ENCODE measurements at places on chromosomes 4 and X. TPM values are rescaled to one million over a fixed set of nuclear protein-coding genes. Genes with fewer than 3 reads are reported as not detected.

DNA sequence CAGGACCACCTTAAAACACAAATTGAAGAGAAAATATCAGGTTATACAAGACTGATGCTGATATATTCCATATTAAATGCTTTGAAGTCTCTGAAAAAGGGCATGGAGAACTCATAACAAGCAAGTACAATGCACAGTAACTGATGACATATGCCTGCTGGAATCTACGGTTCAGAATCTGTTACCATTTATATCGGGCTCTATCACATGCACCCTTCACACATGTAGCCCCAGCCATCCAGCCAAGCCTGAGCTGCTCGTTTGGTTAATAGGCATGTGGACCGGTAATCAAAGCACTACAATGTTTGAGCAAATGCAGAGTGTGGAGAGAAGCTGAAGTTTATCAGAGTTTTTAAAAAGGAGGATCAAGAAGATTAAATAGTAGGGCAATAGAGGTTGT, 11.8 kb downstream of the COMMD8 start:
- H3K36me3 ChIP-seq: peaks cover 2% of the 10 kb centered on the region
- no peak overlapping the region for H3K27ac ChIP-seq
- no peaks in the 10 kb centered on the region for H3K4me1 ChIP-seq
- H3K4me3 ChIP-seq: no peak overlapping the region
- H3K27me3 ChIP-seq: no peaks in the 10 kb centered on the region

DNA sequence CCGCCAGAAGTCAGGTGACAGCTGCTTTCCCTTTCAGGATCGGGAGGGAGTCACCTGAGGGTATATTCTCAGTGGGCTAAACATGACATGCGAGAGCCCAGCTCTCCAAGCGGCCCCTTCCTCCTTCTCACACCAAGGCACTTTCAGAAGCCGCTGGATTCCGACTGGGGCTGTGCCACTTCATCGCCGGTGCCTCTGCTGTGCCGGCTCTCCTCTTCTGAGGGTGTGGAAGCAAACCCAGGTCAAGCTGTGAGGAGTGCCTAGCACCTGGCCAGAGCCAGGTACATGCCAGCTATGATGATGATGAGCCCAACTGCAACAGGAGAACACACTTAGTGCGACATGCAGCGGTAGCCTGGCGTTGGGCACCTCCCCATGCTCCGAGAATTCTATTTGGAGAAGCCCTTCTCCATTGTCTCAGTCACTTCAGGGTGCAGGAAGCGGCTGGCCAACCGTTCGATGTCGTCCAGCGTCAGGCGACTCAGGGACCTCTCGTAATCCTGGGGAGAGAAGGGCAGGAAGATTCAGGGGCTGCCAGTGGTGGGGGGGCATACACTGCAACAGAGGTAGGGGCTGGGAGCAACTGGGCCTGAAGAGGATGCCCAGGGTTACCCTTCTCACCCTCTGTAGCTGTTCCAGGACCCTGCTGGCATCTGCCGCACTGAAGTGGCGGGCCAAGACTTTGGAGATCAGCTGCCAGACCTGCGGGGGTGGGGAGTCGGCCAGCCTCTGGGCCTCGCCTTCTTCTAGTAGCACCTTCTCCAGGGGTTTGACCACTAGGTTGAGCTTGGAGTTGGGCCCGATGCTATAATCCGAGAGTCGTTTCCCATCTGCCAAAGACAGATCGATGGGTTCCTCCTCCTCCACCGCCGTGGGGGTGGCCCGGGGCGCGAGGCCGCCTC, 1.0 kb downstream of the UBL4A start:
- DNase-seq: no peak
- H3K27me3 ChIP-seq: no peaks in the 10 kb centered on the region
- H3K27ac ChIP-seq: no peak overlapping the region
- peaks cover 15% of the 10 kb centered on the region for H3K36me3 ChIP-seq

- H3K36me3 ChIP-seq: no peaks in the 10 kb centered on the region
- H3K4me1 ChIP-seq: peaks cover 23% of the 10 kb centered on the region
- no peak for DNase-seq
Measured at GRCh38 chrX:150546711-150547153, 21.7 kb upstream of the MTM1 start.

The ITGB1BP2 gene
- 105 TPM for polyA plus RNA-seq

DNA sequence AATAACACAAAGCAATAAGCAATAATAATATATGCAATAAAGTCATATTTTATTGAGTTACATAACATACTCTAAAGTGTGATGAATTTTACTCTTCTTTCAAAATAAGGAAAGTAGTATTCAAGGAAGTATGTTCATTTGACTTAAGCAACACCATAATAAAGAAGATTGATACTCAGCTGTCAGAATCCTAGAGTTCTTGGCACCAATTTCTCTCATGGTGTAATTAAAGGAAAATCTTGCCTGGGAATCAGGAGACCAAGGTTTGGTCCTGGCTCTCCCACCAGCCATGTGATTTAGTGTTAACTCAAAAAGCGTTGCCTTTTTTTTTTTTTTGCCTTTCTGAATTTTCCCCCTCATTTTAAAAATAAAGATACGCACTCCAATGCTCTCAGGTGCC, 17.1 kb downstream of the MYOZ2 start:
- no peak overlapping the region for H3K27ac ChIP-seq
- H3K36me3 ChIP-seq: peaks cover 3% of the 10 kb centered on the region
- H3K4me1 ChIP-seq: no peaks in the 10 kb centered on the region

The CXorf49 gene
- polyA plus RNA-seq: not detected

Data from muscle of leg (tissue), 16 donors.